ENCODE measurements at places on chromosomes 11 and 22.
A peak's percentile ranks its signal among the peaks of the same experiment; 100 is the strongest.

GRCh38 chr11:92329646-92330045 lies 105.0 kb downstream of the FAT3 start:
- peak; percentile 33 for DNase-seq

DNA sequence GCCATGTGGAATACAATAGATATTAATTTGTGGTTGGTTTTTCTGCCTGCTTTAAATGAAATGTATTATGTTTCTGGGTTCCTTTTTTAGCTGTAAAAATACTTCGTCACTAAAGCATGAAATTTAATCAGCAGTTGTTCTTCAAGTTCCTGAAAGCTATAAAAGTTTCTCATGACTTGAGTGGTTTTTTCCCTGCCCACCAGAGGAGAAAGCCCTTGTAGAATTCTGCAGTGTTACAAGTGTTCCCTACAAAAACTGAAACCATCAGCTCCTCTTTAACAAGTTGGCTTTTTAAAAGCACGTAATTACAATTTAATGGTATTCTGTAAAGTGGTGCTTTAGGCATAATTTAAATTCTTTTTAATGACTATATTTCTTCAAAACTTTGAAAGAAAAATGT lies 56.2 kb downstream of the PANX1 start:
- DNase-seq: no peak

- DNase-seq: no peak
Measured at GRCh38 chr11:76707293-76707825, 36.8 kb upstream of the LRRC32 start.

DNA sequence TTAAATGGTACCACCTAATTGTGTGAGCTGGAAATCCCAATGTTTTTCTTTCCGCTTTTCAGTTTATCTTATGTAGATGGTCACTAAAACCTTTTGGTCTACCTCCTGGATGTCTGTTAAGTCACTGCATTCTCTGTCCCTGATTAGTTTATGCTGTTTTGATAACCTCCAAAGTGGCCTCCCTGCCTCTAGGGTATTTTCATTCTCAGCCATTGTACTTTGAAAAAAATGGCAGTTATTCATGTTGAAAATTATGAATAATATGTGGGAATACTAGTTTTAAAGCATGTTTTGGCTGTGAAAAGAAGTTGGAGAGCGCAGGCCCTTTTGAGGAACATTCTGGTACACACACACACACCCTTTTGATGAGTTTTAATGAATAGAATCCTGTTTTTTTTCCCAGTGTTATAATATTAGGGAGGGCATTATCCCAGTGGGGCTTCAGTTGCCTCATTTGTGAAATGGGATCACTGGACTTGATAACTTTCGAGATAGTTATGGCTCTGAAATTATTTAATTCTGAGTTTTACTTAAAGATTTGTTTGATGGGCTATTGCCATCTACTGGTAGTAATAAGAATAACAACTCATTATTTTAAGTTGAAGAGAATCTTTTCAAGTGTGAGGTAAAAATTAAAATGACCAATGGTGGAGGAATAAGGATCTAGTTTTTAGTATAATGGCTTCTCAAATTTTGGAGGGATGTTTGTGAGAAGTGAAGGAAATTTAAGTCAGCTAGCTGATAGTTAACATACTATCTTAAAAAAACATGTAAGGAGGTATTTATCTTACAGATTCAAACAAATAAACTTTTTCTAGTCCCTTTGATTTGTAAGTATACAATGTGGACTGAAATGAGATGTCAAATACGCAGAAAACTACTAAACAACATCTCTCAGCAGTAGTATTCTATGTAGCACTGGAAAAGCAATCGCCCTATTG lies 3.9 kb downstream of the FDX1 start:
- DNase-seq: peak; percentile 38

All from fibroblast of skin of scalp (primary cell).